ENCODE measurements at places on chromosomes 4 and X.

- no peak for DNase-seq
Observed at GRCh38 chrX:69919749-69920148, 130.0 kb downstream of the AWAT2 start.

GRCh38 chr4:36273276-36273675 lies 8.1 kb upstream of the DTHD1 start:
- no peak for DNase-seq

- DNase-seq = no peak
Observed at GRCh38 chrX:130915302-130915701, 12.3 kb upstream of the ENOX2 start.

DNA sequence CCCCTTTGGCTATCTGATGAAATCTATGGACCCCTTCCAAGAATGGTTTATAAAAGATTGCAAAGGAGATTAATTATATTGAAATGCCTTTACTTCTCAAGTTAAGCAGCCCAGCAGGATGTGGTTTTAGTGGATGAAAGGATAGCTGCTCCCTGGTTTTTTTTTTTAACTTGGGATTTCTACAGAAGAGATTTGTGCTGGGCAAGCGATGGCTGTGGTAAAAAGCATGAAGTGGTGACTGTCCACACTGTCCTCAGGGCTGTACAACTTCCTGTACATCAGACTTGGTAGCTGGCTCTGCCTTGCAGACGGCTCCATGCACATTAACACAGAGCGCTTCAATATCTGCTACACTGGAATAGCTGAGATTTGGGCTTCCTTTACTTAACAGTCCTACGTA lies 321.7 kb downstream of the DHX15 start:
- DNase-seq = no peak

GRCh38 chr4:143156853-143157252 lies 27.9 kb upstream of the USP38 start:
- no peak for DNase-seq

GRCh38 chr4:108342325-108342970 lies 173.7 kb upstream of the LEF1 start:
- DNase-seq = peak; percentile 50

GRCh38 chr4:145351162-145351561 lies 130.5 kb upstream of the SMAD1 start:
- DNase-seq = no peak

DNA sequence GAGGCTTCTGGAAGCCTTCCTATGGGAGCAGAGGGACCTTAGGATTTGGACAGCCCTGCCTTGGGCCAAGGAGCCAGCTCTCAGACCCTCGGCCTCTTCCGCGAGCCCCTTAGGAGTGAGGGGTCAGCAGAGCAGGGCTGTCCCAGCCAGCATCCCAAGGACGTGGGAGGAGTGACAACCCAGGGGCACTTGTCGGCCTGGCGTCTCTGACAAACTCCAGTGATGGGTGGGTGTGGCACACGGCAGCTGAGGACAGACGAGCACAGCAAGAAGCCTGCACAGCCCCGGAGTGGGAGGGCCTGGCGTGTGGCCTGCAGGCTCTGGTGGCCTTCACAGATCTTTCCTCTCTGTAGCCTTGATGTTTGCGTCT lies 11.6 kb upstream of the TNIP2 start:
- DNase-seq = no peak

- DNase-seq = no peak
Observed at GRCh38 chrX:150162141-150162540, 201.0 kb upstream of the MAMLD1 start.

- peak; percentile 56 for DNase-seq
Observed at GRCh38 chr4:169492436-169493163, 119.8 kb downstream of the NEK1 start.

- no peak for DNase-seq
Observed at GRCh38 chr4:151627491-151627890, 133.3 kb downstream of the GATB start.

- DNase-seq = no peak
Observed at GRCh38 chrX:137428221-137428661, 137.7 kb upstream of the ZIC3 start.

GRCh38 chr4:177974461-177974860 lies 532.2 kb upstream of the AGA start:
- no peak for DNase-seq

DNA sequence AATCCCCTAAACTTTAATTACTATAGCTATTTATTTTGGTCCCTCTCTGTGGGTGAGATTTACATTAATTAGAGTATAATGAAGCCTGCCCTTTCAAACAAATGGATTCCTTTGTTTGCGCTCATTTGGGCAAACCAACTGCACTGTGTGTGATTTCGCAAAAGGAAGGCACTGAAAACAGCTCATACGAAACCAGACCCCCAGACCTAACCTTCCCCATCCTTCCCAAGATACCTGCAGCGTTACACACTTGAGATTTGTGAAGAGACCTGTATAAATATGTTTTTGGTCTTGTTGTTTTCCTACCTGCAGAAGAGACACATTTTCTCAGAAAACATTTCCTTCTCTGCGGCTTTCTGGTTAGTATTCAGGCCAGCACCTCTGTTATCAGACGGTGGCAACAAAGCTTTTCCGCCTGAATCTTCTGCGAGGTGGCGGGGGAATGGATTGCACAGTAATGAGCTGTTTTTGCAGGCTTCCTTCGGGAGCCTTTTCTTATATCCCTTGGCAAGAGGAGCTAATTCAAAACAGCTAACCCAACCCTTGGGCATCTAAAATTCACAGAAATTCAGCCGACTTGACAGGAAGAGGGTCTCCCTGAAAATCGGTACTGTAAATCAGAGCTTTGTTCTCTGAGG lies 47.6 kb downstream of the CBLL2 start:
- DNase-seq = no peak

GRCh38 chr4:83851261-83852084 lies 315.6 kb downstream of the GPAT3 start:
- no peak for DNase-seq

GRCh38 chr4:20829617-20830357 lies 129.5 kb downstream of the PACRGL start:
- DNase-seq = no peak

- DNase-seq = no peak
Observed at GRCh38 chrX:149010853-149011224, 494.3 kb downstream of the IDS start.

GRCh38 chr4:100286636-100287035 lies 96.4 kb upstream of the DDIT4L start:
- no peak for DNase-seq

DNA sequence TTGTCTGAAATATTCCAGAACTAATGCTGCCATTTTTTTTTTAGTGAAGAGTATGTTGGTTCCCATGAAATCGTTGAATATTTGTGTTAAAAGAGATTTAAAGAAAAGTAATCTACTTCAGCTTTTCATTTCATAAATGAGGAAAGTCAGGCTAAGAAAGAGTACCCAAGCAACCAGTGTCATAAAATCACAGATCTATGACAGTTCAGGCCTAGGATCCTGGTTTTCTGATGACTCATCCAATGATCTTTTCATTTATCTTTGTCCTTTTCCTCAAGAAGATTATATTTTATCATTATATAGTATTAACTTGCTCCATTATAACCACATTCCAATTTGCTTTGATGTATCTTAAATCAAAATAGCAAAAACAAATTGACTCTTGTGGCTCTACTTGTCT lies 139.4 kb upstream of the HCCS start:
- no peak for DNase-seq
